ENCODE measurements at places on chromosomes 13 and 19.
A peak's percentile ranks its signal among the peaks of the same experiment; 100 is the strongest.

DNA sequence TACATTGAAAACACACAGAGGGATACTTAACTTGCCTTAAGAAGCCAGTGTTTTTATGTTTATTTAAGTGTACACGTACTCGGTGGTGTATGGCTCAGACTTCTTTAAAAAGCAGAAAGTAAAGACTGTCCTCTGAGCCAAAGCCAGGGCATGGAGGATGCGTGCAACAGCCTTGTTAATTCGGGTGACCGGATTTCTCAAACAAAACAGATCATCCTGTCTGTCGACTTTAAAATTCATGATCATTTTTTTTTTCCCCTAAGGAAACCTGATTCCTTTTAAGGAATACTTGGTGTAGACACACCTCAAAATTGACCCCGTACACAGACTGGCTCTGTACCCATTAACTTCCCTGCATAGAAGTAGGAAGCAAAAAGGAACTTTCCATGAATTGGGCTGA lies 124.7 kb upstream of the RNF113B start:
- DNase-seq = no peak

- peak; percentile 36 for DNase-seq
These were observed 2.4 kb downstream of the DHX34 start for GRCh38 chr19:47351548-47351947.

DNA sequence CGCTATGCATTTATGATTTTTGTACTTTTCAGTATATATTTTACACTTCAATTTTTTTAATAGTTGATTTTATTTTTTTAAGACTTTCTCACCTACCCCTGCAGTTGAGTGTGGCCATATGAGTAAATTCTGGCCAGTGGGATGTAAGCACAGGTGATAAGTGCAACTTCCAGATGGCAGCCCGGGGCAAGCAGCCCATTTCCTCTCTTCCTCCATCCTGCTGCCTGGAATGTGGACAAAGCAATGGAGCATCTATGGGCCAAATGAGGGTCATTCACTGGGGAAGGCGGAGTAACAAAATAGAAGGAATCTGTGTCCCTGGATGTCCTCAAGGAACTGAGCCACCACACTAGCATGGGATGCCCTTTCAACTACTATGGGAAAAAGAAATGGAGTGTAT lies 12.3 kb downstream of the RFXAP start:
- DNase-seq = no peak

- no peak for DNase-seq
These were observed 471.4 kb downstream of the LIG4 start for GRCh38 chr13:107743983-107744382.

DNA sequence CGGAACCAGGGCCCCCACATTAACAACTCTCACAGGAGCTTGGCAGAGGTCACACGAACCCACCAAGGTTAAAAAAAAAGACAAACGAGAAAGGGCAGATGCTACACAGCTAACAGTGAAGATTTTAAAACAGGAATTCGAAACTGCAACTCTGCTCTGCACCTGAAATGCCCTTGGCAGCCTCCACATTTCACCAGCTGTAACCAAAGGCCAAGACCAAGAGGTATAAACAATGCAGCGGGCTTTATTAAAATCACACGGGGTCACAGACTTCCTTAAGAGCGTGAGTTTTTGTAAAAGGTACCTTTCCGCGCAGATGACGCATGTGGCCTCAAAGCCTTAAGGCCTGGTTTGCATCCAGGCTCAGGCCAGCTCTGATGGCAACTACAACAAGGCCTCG lies 88.2 kb downstream of the STK24 start:
- no peak for DNase-seq

GRCh38 chr13:78247362-78247761 lies 328.7 kb upstream of the EDNRB start:
- no peak for DNase-seq

DNA sequence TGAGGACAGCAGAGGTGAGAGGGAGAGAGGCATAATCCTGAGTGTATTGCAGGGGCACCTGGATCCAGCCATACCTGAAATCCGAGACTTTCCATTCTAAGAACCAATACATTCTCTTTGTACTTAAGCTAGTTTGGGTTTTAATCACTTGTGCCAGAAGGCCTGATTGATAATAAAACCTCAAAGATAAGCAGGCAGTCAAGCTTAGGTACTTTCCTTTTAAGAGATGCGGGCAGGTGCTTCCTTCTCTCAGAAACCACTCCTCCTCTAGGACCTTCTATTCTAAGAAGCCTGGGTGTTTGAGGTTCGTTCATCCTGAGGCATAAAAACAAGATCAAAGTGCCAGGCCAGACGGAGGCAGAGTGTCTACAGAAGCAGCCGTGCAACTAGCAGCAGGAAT lies 22.2 kb downstream of the FAM187B start:
- peak; percentile 58 for DNase-seq

GRCh38 chr19:19628501-19629134 lies 598 bp upstream of the LPAR2 start:
- no peak for DNase-seq

GRCh38 chr13:97335488-97336134 lies 98.4 kb upstream of the RAP2A start:
- no peak for DNase-seq

- no peak for DNase-seq
These were observed 85.6 kb downstream of the ZNF486 start for GRCh38 chr19:20252613-20253012.

DNA sequence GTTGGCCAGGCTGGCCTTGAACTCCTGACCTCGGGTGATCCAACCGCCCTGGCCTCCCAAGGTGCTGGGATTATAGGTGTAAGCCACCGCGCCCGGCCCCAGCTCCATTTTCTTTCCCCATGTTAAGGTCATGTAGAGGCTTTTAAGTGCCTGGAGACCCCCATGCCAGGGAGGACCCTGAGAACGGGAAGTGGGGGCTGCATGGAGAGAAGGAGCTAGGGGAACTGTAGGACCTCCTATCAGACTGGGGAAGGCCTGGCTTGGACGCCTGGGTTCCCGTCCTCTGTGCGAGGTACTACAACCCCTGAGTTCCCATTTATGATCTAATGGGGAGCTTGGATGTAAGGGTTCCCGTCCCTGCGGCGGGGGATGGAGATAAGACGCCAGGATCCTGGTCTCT lies 714 bp upstream of the NPAS1 start:
- no peak for DNase-seq

DNA sequence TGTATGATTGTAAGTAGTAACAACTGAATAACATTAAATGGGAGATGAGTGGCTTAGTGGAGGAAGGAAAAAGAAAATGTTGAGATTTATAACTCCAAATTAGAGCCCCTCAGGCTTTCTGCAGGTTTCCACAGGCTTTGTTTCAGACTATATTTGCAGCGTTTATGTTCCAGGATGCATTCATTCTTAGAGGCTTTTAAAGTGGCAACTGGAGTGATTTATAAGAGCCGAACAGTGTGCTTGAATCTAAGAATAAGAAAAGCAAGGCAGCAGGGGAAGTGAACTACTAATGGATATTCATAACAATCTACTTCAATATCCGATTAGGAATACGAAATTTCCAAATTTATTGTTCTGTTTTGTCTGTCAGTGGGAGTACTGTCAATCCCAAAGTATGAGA lies 91.0 kb downstream of the UFM1 start:
- DNase-seq = no peak

DNA sequence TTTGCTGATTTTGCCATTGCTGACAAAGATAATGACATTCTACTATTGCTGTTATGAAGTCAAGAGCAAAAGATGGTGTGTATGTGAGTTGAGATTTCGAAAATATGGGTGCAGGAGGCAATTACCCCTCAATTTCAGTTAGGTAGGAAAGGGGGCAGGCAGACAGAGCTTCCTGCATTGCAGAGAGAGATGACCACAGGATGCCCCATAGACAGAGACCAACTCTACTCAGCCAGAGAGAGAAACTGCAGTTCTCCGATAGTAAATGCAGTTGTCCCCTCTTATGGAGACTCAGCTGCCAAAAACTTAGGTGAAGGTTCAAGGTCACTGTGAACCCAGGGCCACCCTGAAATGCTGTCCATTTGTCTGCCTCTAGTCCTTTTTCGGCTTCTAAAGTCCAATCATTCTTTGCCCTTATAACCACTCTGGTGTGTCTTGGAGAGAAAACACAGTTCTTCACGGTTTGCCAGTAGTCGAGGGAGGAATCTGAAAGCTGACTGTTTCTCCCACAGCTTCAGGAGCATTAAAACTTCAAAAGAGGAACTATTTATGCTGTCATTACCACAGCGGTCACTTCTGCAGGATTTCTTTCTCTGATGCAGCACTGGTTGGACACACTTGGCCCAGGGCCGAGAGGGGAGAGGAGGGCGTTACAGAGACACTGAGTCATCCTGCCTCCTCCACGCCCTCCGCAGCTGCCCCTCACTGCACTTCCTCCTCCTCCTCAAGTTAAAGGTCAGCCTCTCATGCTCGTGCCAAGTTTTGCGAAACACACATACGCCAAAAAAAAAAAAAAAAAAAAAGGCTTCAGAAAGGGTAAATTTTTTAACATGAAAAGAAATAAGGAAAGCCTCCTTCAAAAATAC lies 264.3 kb downstream of the FOXO1 start:
- DNase-seq = peak; percentile 97

All from hematopoietic multipotent progenitor cell (in vitro differentiated cells).